ENCODE measurements at places on chromosomes 4 and X.

DNA sequence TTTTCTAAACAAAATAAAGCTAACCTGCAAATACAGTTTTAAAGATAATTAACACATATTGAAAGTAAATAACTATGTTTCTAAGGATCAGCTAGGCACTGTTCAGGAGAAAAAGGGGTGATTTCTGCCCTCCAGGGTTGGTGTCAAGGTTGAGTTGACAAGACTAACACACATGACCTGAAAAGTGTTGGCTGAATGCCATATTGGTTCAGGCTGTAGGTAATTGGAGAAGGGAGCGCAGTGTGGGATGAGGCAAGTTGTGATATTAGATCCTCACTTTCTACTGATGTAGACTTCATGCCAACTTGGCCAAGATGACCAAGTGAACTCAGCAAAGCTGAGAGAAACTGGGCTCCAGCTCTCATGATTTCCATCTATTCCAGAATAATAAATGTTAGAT, 42.2 kb downstream of the PPM1K start:
- DNase-seq: no peak

- no peak for DNase-seq
These were observed 121.7 kb downstream of the PDS5A start for GRCh38 chr4:39855909-39856512.

GRCh38 chr4:76624931-76625715, 190.1 kb downstream of the SHROOM3 start:
- DNase-seq: no peak

DNA sequence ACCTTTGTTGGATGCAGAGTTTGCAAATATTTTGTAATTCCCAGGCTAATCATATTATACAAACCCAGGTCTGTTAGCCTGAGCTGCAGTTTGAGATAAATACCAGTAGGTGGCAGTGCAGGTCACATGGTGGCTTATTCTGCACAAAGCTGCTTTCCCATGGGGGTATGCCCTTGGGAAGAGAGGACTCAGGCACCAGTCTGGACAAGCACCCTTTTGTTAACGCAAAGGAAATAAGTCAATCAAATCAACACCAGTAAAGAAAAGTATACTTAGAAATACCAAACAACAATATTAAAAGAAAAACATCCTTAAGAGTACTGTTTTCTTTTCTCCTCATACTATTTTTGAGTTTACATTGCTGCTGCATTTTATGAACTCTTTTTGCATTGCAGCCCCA, 389.0 kb upstream of the ZFP42 start:
- DNase-seq: peak; percentile 44

- DNase-seq: peak; percentile 62
These were observed 28.8 kb upstream of the SOWAHD start for GRCh38 chrX:119729408-119730201.

Measured in nephron progenitor cell (in vitro differentiated cells).